ENCODE measurements at places on chromosomes 5 and 9. TPM values are rescaled to one million over a fixed set of nuclear protein-coding genes. Genes with fewer than 3 reads are reported as not detected.

SPATA31D4 gene
- total RNA-seq = not detected

HIGD2A gene
- total RNA-seq = 91.5 TPM

MLANA gene
- total RNA-seq = not detected

JAKMIP2 gene
- 1.3 TPM for total RNA-seq

CATSPER3 gene
- 0.17 TPM for total RNA-seq

IL12B gene
- total RNA-seq = not detected

PCDHGB1 gene
- total RNA-seq = not detected

ADGRD2 gene
- total RNA-seq = not detected

PAEP gene
- not detected for total RNA-seq

IL13 gene
- 21.0 TPM for total RNA-seq

LECT2 gene
- total RNA-seq = not detected

CA9 gene
- 6.2 TPM for total RNA-seq

IFNB1 gene
- 0.36 TPM for total RNA-seq

RAD23B gene
- 149 TPM for total RNA-seq

ACTL7B gene
- total RNA-seq = not detected

GABRA1 gene
- total RNA-seq = not detected

SLC1A3 gene
- total RNA-seq = not detected

TMEM252 gene
- total RNA-seq = not detected

MCTP1 gene
- total RNA-seq = not detected

HAPLN1 gene
- not detected for total RNA-seq

C9orf153 gene
- 0.19 TPM for total RNA-seq

CRHBP gene
- not detected for total RNA-seq

FAM53C gene
- 29.7 TPM for total RNA-seq

LCN15 gene
- total RNA-seq = not detected

DAB2IP gene
- total RNA-seq = 0.38 TPM

CDH6 gene
- not detected for total RNA-seq

ANKRD18B gene
- 1.1 TPM for total RNA-seq

RAB3C gene
- total RNA-seq = not detected

FAM169A gene
- total RNA-seq = 8.3 TPM

TMC1 gene
- total RNA-seq = not detected

CDH9 gene
- total RNA-seq = not detected

PLAC8L1 gene
- total RNA-seq = 0.71 TPM

BHMT2 gene
- not detected for total RNA-seq

MEF2C gene
- 0.15 TPM for total RNA-seq

CENPH gene
- total RNA-seq = 57.7 TPM

CMYA5 gene
- total RNA-seq = 0.19 TPM

S1PR3 gene
- total RNA-seq = 0.59 TPM

NUTM2G gene
- total RNA-seq = not detected

SLC34A3 gene
- not detected for total RNA-seq

EFNA5 gene
- total RNA-seq = not detected

FOXI1 gene
- total RNA-seq = not detected

BAG1 gene
- total RNA-seq = 78.8 TPM

PRDM9 gene
- not detected for total RNA-seq
